Heart left ventricle (tissue), 16 donors: ENCODE measurements at places on chromosomes 4 and X. TPM values are rescaled to one million over a fixed set of nuclear protein-coding genes. Genes with fewer than 3 reads are reported as not detected.

The SCRG1 gene
- 0.11 TPM for polyA plus RNA-seq

The RAPGEF2 gene
- 21.6 TPM for polyA plus RNA-seq

The H2BW2 gene
- polyA plus RNA-seq, result not detected

The DNAAF6 gene
- polyA plus RNA-seq, result not detected

The TMLHE gene
- polyA plus RNA-seq, result 16.4 TPM

The ZAR1 gene
- not detected for polyA plus RNA-seq

The ANTXR2 gene
- polyA plus RNA-seq, result 18.0 TPM

The CYBB gene
- 1.4 TPM for polyA plus RNA-seq

The GPRASP1 gene
- 1.4 TPM for polyA plus RNA-seq

The STAG2 gene
- 10.4 TPM for polyA plus RNA-seq

The TGIF2LX gene
- not detected for polyA plus RNA-seq

The TEX13D gene
- polyA plus RNA-seq, result not detected

The CMC4 gene
- 53.0 TPM for polyA plus RNA-seq

The USP27X gene
- 2.3 TPM for polyA plus RNA-seq

The APBB2 gene
- polyA plus RNA-seq, result 9.4 TPM

The SPIN4 gene
- 0.50 TPM for polyA plus RNA-seq

The SLC25A53 gene
- polyA plus RNA-seq, result 6.6 TPM

The NDNF gene
- 2.8 TPM for polyA plus RNA-seq

The ANOS1 gene
- 0.76 TPM for polyA plus RNA-seq

The HS3ST1 gene
- 1.5 TPM for polyA plus RNA-seq

The MFAP3L gene
- 0.76 TPM for polyA plus RNA-seq

The RBPJ gene
- polyA plus RNA-seq, result 27.7 TPM

The PDE6B gene
- 1.9 TPM for polyA plus RNA-seq

The PI4K2B gene
- 4.3 TPM for polyA plus RNA-seq

The UGT2A3 gene
- not detected for polyA plus RNA-seq

The MAOB gene
- 54.8 TPM for polyA plus RNA-seq

The TCEAL7 gene
- 2.6 TPM for polyA plus RNA-seq

The CSTF2 gene
- polyA plus RNA-seq, result 2.6 TPM

The SUPT20HL1 gene
- polyA plus RNA-seq, result not detected

The DCAF8L2 gene
- not detected for polyA plus RNA-seq

The MGAT4D gene
- not detected for polyA plus RNA-seq

The CENPVL1 gene
- polyA plus RNA-seq, result not detected

The UGDH gene
- polyA plus RNA-seq, result 2.3 TPM

The MAGED4B gene
- 0.51 TPM for polyA plus RNA-seq

The TAF7L gene
- polyA plus RNA-seq, result not detected

The SPOCK3 gene
- polyA plus RNA-seq, result 0.15 TPM
